ENCODE measurements at places on chromosomes 3 and 15.

- DNase-seq: no peak
Observed at GRCh38 chr3:28224430-28224829, 17.0 kb upstream of the CMC1 start.

DNA sequence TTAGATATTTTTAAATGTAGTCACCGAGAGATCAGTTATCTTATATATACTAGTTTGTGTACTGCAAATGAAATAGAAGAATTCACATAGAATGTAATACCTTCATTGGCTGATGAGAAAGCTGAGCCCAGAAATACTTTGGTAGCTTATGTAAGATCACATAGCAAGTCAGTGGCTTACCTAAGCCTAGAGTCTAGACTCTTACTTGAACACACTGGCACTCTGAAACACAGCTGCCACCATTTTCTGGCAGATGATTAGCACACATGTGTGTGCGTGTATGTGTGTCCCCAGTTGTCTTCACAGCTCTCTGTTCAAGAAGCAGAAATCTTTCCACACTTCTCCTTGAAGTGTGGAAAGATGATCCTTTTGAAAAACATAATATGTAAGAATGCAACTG is 124.3 kb downstream of the NEO1 start:
- no peak for DNase-seq

- DNase-seq: no peak
Observed at GRCh38 chr3:99974989-99975388, 139.3 kb downstream of the FILIP1L start.

- DNase-seq: no peak
Observed at GRCh38 chr15:59501597-59501996, 63.6 kb downstream of the FAM81A start.

DNA sequence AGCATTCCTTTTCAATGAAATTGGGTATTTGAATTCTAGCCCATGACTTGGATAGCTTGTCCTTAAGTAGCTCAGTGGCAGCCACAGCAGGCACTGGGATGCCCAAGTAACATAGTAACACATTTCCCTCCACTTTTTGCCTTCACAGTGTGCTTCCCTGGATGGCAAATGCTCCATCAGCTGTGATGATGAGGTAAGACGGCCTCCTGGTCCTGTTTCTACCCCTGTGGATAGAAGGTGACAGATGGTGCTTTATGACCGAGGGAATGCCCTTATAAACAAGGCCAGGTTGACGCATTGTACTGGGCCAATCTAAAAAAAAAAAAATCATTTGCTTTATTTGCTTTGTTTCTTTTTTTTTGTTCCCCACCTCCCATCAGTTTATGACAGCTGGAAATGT is 41.8 kb upstream of the LRTM1 start:
- no peak for DNase-seq

DNA sequence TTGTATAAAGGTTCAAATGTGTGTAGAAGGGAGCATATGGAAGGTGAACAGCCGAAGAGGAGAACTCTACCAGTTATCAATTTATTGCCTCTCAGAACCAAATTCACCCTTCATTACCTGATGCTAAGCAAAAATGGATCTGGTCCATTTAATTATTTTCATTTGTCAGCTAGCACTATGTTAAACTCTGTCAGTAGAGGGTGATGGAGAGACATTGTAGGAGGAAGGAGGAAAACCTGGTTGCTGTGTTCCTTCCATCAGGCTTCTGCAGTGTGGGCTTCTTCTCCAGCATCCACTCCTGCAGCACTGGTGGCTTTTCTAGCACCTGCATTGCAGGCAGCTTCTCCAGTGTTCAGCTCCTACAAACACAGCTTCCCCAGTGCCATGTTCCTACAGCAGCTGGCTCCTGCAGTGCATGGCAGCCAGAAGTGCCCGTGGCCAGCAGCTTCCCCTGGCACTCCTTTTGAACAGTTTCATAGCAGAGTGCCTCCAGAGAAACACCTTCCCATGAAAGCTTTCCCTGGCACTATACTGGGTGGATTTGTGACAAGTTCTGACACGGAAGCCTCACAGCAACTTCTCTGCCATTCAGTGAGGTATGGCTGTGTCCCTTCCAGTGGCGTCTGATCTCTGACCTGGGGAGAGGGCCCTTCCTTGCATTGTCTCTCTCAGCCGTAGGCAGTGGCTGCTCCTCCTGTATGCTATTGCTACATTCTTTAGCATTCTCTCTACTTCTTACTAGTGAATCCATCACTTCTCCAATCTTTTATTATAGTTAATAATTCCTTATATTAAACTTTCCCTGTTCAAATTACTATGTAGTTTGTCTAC is 14.6 kb upstream of the IL17RD start:
- DNase-seq: no peak

- no peak for DNase-seq
Observed at GRCh38 chr3:189222927-189223636, 51.3 kb downstream of the TPRG1 start.

DNA sequence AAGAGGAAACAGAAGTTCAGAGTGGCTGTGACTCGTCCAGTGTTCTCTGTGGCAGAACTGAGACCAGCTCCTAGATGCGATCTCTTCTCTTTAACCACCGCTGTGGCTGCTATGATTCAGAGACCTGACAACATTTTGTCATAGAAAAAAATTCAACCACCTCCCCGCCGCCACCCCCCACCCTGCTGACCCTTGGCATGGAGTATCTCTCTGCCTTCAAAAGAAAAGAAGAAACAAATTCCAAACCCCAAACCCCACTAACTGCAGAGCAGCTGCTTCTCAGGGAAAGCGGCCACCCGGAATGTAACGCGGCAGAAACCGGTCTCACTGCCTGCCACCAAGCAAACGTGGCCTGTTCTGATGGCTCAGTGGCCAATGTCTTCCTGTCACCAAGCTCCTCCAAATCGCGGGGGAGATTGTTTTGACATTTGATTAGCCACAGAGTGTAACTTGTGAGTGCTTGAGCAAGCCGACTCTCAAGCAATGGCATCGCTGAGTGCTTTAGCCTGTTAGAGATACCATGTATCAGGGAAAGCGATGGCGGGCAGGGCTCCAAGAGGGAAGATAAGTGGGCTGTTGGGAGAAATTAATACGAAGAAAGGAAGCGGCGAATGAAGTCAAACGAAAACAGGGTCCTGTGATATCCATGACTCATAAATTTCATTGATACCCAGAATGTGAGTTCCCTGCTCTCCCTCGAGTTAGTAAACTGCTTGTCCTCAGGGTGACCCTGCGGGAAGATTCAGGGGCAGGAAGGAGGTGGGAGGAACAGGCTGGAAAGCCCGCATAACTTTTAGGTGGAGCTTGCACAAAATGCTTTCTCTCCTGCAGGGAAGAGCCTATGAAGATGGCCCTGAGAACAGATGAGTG is 44.8 kb upstream of the TLE3 start:
- DNase-seq: no peak

DNA sequence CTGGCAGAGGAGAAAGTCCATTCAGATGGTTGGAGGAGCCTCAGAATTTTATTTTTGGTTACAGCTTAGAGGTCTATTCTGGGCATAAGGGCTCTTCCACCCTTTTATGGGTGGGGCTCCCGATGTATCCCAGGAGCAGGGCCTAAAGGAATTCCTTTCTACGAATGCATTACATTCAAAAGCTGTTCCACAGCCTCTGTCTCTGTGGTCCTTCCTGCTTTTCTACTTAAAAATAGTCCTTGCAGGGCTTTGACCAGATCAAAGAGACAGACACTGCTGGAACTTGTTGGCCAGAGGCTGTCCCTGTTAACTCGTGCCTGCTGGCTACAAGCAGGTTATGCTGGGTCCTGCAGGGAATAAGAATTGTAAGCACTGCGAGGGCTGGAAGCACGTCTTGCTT is 14.4 kb upstream of the NOX5 start:
- no peak for DNase-seq

Measured in hippocampal formation (tissue), 2 donors.